Nasal cavity respiratory epithelium epithelial cell of viscerocranial mucosa (primary cell): ENCODE measurements at places on chromosomes 3 and 15. TPM values are rescaled to one million over a fixed set of nuclear protein-coding genes. Genes with fewer than 3 reads are reported as not detected.

SPATA12 gene
- not detected in 2 replicates for total RNA-seq

MYL3 gene
- total RNA-seq, result not detected in 2 replicates

AGBL1 gene
- not detected in 2 replicates for total RNA-seq

TXNRD3 gene
- total RNA-seq, result 7.5 and 9.5 TPM in 2 replicates

CCR9 gene
- total RNA-seq, result not detected in 2 replicates

LRTM1 gene
- not detected in 2 replicates for total RNA-seq

GCHFR gene
- 4.3 and 15.7 TPM in 2 replicates for total RNA-seq

ANKRD63 gene
- not detected in 2 replicates for total RNA-seq

SLC25A20 gene
- total RNA-seq, result 8.9 and 11.3 TPM in 2 replicates

ALPK3 gene
- under 0.01 and 0.85 TPM in 2 replicates for total RNA-seq

GOLGA8G gene
- total RNA-seq, result 0.07 TPM in 1 of 2 replicates, not detected in the other

DZIP1L gene
- 0.34 and 1.3 TPM in 2 replicates for total RNA-seq

GOLGA8Q gene
- total RNA-seq, result 0.34 and 1.6 TPM in 2 replicates

RYR3 gene
- under 0.01 and 0.14 TPM in 2 replicates for total RNA-seq

CFAP161 gene
- under 0.01 and 0.07 TPM in 2 replicates for total RNA-seq

DNASE1L3 gene
- total RNA-seq, result 0.34 and 11.7 TPM in 2 replicates

GOLGA6A gene
- total RNA-seq, result under 0.01 and 0.07 TPM in 2 replicates

DYNLT2B gene
- total RNA-seq, result 13.8 and 27.0 TPM in 2 replicates

PLA2G4E gene
- total RNA-seq, result 0.14 and 2.4 TPM in 2 replicates

ATP2C1 gene
- total RNA-seq, result 161 and 237 TPM in 2 replicates

TJP1 gene
- 98.8 and 121 TPM in 2 replicates for total RNA-seq

SH2D7 gene
- total RNA-seq, result not detected in 2 replicates

CCDC39 gene
- total RNA-seq, result under 0.01 TPM in 1 of 2 replicates, not detected in the other

NGRN gene
- 107 and 122 TPM in 2 replicates for total RNA-seq

TMC3 gene
- not detected in 2 replicates for total RNA-seq

PLCD1 gene
- 41.4 and 41.6 TPM in 2 replicates for total RNA-seq

GOLGA6L26 gene
- total RNA-seq, result not detected in 2 replicates

HCN4 gene
- not detected in 2 replicates for total RNA-seq

PAK6 gene
- 10.6 and 20.3 TPM in 2 replicates for total RNA-seq

CASR gene
- total RNA-seq, result not detected in 2 replicates

GASK1A gene
- 0.50 and 1.4 TPM in 2 replicates for total RNA-seq

PLA2G4D gene
- 0.07 and 0.34 TPM in 2 replicates for total RNA-seq

LDHAL6B gene
- total RNA-seq, result not detected in 2 replicates

ITGA11 gene
- under 0.01 TPM in 1 of 2 replicates, not detected in the other for total RNA-seq

KCNMB2 gene
- total RNA-seq, result not detected in 2 replicates

CFAP100 gene
- not detected in 2 replicates for total RNA-seq

INSYN1 gene
- total RNA-seq, result 1.5 and 1.7 TPM in 2 replicates

GABRR3 gene
- not detected in 2 replicates for total RNA-seq

OXTR gene
- 0.36 and 0.68 TPM in 2 replicates for total RNA-seq

ALDH1A2 gene
- total RNA-seq, result 0.68 and 0.85 TPM in 2 replicates
